Vagina (tissue), 2 donors: ENCODE measurements at places on chromosomes 5 and 9.

DNA sequence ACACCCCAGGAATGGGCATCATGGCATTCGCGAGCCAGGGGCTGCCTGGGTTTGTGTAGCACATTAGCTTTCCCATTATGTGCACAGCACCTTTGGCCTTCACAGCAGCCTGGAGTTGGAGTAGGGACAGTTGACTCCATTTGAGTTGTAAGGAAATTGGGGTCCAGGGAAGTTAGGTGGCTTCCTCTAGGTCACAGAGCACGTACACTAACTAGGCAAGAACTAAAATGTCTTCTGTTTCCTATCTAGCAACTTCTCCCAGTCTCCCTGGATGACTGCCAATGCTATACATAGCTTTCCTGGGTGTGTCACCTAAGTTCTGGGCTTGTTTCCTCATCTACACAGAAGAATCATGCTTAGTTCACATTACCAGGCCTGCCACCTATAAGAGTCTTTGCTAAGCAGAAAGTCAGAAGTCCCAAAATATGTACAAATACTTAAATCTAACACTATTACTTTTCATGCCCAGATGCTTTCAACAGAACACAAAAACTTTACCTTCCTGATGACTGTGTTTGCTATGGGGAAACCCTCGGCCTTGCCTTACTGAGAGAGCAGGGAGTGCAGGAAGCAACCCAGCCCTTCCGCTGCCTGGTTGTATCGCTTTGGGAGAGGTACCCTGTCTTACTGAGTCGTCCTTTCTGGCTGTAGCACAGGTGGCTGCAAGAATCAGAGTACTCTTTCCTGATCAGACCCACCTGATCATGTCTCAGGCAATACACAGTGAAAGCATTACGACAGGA is 12.0 kb downstream of the MACROH2A1 start:
- H3K4me1 ChIP-seq = peaks cover 65% of the 10 kb centered on the region
- no peak overlapping the region for H3K4me3 ChIP-seq
- no peaks in the 10 kb centered on the region for H3K27me3 ChIP-seq
- peaks cover 3% of the 10 kb centered on the region for H3K36me3 ChIP-seq
- H3K27ac ChIP-seq = peak overlapping the region; percentile 60

DNA sequence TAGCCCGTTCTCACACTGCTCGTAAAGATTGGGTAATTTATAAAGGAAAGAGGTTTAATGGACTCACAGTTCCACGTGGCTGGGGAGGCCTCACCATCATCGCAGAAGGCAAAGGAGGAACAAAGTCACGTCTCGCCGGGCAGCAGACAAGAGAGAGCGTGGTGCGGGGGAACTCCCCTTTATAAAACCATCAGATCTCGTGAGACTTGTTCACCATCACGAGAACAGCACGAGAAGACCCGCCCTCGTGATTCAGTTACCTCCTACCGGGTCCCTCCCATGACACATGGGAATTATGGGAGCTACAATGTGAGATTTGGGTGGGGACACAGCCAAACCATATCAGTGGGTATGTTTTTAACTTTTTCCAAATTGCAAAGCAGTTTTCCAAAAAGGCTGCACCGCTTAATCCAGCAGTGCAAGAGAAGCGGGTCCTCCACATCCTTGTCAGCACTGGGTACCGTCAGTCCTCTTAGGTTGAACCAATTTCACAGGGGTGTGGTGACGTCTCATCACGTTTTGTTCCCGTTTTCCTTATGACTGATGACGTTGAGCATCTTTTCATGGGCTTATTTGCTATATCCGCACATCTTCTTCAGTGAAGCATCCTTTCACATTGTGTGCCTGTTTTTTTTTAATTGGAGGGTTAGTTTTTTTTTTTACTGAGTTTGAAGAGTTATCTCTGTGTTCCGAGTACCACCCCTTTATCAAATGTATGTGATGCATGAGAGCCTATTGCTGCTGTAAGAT is 8.0 kb upstream of the FCN2 start:
- H3K36me3 ChIP-seq = no peaks in the 10 kb centered on the region
- peaks cover 6% of the 10 kb centered on the region for H3K4me1 ChIP-seq
- no peak overlapping the region for H3K27ac ChIP-seq
- DNase-seq = no peak

- DNase-seq = no peak
- no peaks in the 10 kb centered on the region for H3K27me3 ChIP-seq
- no peaks in the 10 kb centered on the region for H3K36me3 ChIP-seq
Observed at GRCh38 chr5:162503796-162504195, 436.2 kb downstream of the GABRG2 start.

GRCh38 chr9:6973762-6974161 is 216.0 kb downstream of the KDM4C start:
- no peak overlapping the region for H3K27ac ChIP-seq
- no peak overlapping the region for H3K4me3 ChIP-seq
- no peaks in the 10 kb centered on the region for H3K36me3 ChIP-seq
- DNase-seq = no peak

DNA sequence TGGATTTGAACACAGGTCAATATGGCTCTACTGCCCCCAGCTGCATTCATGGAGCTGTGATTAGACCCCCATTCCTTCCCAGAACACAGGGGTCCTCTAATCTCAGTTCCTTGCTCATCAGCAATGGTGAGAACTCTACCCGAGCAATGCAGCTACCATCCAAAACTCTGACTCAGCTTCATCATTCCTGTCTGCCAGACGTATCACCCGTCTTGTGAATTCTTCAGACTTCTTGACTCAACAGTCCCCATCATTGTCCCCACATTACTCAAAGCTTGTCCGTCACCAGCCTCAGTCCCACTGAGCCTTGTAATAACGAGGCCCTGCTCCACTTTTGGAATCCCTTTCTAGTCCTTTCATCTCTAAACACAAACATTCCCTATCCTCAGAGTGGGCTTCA is 36.3 kb upstream of the STX17 start:
- no peak overlapping the region for H3K4me3 ChIP-seq
- no peak for DNase-seq
- no peak overlapping the region for H3K27ac ChIP-seq
